ENCODE measurements at places on chromosomes 6 and 20. TPM values are rescaled to one million over a fixed set of nuclear protein-coding genes. Genes with fewer than 3 reads are reported as not detected.

DNA sequence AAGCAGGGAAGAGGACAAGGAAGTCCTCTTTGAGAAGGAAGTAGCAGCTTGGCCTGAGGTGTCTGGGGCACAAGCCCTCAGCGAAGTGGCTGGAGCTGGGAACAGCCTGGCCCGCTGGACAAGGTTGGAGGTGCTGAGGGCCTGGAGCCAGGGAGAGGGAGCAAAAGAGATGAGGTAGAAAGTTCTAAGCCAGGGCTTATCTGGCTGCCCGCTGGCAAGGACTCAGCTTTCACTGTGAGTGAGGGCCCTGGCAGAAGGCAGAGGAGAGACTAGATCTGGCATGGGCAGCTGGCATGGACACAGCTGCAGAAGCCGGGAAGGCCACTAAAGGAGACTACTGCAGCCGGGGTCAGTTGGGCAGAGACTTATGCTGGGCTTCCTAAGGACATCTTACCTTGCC, 21.8 kb upstream of the PCMTD2 start:
- no peak for DNase-seq

GRCh38 chr20:4076671-4077070, 61.3 kb upstream of the RNF24 start:
- DNase-seq = peak; percentile 90

- no peak for DNase-seq
These were observed 434.8 kb downstream of the ADGRB3 start for GRCh38 chr6:69069881-69070280.

DNA sequence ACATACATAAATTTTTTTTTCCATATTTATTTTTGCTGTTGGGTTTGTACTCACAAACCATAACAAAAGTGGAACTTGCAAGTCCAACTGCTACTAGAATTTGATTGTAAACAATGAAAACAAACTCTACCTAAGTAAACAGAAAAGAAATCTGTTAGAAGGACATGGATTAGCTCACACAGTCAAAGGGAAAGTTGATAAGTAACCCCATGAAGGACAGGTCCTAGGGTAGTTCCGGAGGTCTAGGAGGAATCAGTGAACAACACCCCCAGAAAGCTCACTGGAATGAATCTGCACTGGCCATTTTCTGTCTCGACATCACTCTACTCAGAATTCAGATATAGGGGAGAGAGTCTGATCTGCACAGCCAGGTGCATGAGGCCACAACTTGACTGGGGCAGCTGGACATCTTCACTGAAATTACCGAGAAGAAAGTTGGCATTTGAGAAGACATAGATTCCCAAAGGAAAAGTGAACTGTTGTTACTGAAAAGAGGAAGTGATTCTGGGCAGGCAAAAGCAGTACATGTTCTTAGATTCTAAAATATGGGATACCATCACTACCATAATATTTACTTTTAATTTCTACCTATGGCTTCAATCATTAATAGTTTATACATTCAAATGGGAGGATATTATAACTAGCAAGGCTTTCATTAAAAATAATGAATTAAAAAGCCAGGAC, 76.4 kb downstream of the HMGN3 start:
- DNase-seq = no peak

GRCh38 chr6:36272234-36272633, 2.4 kb downstream of the PNPLA1 start:
- DNase-seq = no peak

DNA sequence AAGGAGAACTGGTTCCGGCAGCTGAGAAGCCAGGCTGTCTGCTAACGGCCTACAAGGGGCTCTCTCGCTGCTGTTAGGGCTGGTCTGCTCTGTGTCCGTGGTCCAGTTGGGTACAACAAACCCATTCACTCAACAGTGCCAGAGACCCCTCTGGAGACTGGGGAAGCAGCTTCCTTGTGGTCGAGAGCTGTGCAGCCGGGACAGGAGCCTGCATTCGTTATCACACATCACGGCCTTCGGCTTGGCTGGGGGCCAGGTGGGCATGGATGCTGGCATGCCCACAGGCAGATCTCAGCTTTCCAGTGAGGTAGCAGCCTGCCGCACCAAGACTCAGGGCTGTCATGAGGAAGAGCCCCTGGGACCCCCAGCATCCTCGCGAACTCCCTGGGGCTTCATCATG, 124.7 kb downstream of the PREX1 start:
- no peak for DNase-seq

DNA sequence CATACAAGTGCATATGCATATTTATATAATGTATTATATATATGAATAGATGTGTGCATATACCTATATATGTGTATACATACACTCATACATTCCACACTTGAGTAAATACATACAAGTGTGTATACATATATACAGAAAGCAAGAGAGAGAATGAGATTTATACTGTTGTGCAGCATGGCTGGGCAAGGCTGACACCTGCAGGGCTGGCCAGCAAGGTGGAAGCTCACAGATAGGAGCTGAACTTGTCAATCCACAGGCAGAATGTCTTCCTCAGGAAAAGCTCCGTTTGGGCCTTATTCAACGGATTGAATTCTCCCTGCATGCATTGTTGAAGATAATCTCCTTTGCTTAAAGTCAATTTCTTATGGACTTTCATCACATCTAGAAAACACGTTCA, 256.7 kb downstream of the ZNF217 start:
- DNase-seq = no peak

ARHGAP40 gene
- total RNA-seq = not detected

ADAM33 gene
- not detected for total RNA-seq

SLC22A16 gene
- not detected for total RNA-seq

CDH26 gene
- total RNA-seq = 1.2 TPM
